ENCODE measurements at places on chromosomes 4 and X.

GRCh38 chrX:101686574-101686973 is 26.9 kb upstream of the ARMCX2 start:
- no peak for DNase-seq

GRCh38 chr4:65083076-65083475 is 587.2 kb downstream of the EPHA5 start:
- DNase-seq: no peak

DNA sequence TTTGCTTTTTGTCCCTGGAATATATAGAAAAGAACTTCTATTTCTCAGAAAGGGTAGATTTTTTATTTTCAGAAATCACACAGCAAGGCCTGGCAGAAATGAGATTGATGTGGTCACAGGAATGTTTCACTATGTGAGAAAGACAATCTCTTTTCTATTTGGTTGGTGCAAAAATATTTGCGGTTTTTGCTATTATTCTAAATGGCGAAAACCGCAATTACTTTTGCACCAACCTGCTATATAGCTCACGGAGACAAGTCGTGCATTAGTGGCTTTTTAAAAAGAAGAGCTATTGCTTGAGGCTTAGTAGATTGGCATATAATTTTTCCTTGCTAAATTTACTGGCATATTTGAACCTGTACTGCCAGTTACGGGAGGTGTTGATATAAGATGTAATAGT is 100.4 kb downstream of the ITM2A start:
- DNase-seq: no peak

- peak; percentile 38 for DNase-seq
These were observed 11.9 kb upstream of the MAOA start for GRCh38 chrX:43644124-43644701.

DNA sequence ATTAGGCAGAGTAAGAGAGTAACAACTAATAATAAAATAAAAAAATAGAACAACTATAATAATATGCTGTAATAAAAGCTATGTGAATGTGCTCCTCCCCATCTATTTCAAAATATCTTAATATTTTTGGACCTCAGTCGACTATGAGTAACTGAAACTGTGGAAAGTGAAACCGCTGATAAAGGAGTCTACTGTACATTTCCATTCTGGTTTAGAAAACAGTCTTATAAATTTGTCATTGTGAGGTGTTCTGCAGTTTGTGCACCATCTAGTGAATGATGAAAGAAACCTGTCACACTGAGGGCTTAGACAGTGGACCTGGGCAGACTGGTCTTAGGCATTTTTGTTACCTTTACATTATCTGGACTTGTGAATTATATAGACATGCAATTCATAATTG is 42.0 kb downstream of the TMEM150C start:
- no peak for DNase-seq

- peak; percentile 93 for DNase-seq
These were observed 157.1 kb downstream of the VEGFC start for GRCh38 chr4:176635372-176636261.

- DNase-seq: no peak
These were observed 264.6 kb downstream of the SNCA start for GRCh38 chr4:89572224-89572858.

DNA sequence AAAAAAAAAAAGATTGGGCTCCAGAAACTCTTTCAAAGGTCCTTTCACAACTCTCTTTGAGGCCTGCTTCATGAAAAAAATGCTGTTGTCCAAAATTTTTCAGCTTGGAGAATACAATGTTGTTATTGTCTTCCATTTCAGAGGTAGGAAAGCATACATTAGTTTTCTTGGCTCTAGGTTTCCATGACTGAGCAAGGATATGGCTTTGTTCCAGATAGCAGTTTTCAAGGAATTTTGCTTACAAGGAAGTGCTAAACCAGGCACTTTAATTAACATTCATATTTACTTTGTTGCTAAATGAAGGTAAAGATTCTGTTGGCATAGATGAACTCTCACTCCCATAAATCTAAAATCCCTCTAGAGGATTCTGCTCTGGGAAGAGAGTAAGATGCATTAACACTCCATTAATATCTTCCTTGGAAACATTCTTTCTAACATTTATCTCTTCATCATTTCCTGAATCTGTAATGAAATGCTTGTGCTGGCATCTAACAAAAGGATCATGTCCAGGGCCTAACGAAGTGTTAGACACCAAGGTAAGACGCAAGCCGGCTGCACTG is 118.4 kb downstream of the COL25A1 start:
- no peak for DNase-seq

GRCh38 chr4:71186566-71187403 is 152.0 kb upstream of the SLC4A4 start:
- peak; percentile 75 for DNase-seq

GRCh38 chr4:65670331-65671031 is at the start of gene EPHA5:
TSS of gene EPHA5 (minus strand) at chr4:65670489. CDS start at chr4:65669742, 747 bp downstream.
- DNase-seq: peak; percentile 80

DNA sequence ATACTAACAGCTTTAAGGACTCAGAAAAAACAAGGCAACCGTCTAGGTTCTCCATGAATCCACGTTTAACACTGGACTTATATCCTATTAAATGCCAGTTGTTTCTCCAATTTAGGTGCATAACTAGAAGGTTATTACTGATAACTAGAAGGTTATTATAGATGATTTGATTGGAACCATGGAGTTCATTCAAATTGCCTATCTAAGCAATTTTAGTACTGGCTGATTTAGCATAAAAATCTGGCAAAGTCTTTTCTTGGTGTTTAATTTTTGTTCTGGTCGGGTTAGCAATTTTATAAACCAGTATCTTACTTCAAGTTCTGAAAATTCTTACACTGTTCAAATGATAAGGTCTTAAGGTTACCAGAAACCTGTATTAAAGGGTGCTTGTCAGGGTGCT is 672.8 kb upstream of the GNPDA2 start:
- no peak for DNase-seq

GRCh38 chrX:283115-283845 is 2.1 kb downstream of the PLCXD1 start:
- DNase-seq: peak; percentile 92

GRCh38 chr4:182955411-182955810 is 38.2 kb upstream of the DCTD start:
- no peak for DNase-seq

DNA sequence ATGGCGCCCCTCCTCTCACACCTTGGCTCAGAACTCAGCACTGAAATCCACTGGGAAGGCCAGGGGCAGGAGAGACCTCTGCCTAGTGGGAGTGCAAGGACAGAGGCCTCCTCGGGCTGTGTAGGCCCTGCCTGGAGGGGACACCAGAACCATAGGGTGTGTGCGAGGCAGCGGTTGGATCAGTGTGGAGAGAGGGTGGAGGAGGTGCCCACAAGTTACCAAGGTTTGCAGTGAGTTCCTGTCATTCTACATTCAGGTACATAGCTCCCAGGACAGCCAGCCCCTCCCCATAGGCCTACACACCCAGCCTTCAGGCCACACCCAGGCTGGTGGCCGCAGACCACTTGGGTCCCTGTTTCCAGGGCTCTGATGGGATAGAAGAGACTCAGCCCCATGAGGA is 19.2 kb upstream of the SPON2 start:
- no peak for DNase-seq

- DNase-seq: no peak
These were observed 90.3 kb downstream of the CYSLTR1 start for GRCh38 chrX:78237127-78237526.

GRCh38 chrX:111447298-111447697 is 35.3 kb upstream of the DCX start:
- peak; percentile 8 for DNase-seq

DNA sequence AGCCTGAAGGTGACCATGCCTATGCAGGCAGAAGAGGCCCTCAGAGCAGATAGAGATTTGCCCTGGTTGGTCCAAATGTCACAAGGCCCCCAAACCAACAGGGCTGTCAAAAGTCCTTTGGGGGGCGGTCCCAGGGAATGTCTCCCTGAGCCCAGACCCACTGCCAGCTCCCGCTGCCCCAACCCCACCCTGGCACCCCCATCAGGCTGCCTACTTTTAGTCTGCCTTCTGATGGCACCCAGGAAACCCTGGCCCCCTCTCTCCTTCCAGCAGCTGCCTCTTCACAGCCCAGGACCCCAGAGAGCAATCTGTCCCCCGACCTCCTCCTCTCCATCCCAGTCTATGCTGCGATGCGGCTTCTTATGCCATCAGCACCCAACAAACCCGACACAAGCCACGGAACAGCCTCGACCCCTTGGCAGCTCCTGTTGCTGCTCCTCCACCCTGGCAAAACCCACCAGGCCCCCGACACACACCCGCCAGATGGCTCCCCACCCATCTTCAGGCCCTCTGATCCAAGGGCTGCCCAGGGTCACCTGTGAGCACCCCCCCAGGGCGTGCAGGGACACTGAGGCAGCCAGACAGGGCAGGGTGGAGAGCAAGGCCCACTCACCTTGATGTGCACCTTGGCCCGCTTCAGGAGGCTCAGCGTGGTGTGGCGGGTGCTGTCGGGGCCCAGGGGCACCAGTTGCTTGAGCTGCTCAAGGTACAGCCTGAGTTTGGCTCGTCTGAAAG is 9.9 kb downstream of the MXD4 start:
- DNase-seq: no peak

Measured in ELR (cell line).